Stimulated activated CD4-positive, alpha-beta T cell treated with anti-CD3 and anti-CD28 coated beads, Interleukin-4, amount 100 ng/mL, for 1 hour (primary cell): ENCODE measurements at places on chromosomes 3 and 15.

DNA sequence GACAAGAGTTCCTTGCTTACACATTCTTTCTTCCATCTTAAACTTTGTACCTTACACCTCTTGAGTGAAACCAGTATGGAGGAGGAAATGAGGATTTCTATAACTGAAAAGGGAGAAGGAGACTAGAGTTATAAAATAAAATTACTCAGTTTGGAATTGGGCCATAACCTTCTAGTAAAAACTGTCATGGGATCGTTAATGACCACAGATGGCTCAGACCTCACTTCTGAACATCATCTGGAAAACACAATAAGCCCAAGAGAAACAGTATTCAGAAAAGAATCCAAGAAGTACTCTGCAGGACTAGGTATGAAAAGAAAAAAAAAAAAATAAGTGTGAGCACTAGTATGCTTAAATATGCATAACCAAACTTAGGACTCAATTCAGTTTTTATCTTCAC is 12.1 kb downstream of the GAP43 start:
- no peak for DNase-seq

DNA sequence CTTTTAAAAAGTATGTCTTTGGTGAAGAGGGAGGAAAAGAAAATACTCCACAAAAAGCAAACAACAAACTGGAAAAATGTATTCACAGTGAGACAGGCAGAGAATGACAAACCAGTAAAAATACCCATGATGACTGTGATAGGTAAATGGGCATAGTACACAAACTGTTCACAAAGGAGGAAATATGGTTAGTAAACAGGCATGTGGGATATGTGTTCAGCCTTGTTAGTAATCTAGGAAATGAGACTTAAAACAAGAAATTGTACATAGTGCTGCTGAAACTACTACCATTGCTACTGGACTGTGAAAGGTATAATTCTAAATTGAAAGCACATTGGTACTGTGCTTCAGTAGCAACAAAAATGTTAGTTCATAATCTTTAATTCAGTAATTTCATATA is 50.1 kb downstream of the UBE2E2 start:
- DNase-seq = no peak

- peak; percentile 60 for DNase-seq
Observed at GRCh38 chr3:42190701-42191442, 75.1 kb downstream of the CCK start.

- no peak for DNase-seq
Observed at GRCh38 chr3:101458387-101458786, 54.6 kb downstream of the SENP7 start.

DNA sequence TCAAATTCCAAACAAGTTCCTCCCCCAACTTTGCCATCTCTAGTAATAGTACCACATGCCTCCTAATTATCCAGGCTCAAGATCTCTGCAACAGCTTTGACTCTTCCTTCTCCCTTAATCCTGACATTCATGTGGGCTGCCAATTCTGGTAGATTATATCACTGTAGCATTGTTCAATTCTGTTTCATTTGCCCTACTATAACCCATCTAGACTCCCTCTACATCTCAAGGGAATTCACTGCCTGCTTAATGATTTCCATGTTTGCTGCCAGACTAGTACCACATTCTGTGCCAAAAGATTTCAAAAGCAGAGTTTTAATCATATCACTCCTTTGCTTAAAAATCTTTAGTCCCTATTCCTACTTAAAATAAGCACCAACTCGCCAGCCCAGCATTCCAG is 34.6 kb upstream of the PPIB start:
- no peak for DNase-seq

DNA sequence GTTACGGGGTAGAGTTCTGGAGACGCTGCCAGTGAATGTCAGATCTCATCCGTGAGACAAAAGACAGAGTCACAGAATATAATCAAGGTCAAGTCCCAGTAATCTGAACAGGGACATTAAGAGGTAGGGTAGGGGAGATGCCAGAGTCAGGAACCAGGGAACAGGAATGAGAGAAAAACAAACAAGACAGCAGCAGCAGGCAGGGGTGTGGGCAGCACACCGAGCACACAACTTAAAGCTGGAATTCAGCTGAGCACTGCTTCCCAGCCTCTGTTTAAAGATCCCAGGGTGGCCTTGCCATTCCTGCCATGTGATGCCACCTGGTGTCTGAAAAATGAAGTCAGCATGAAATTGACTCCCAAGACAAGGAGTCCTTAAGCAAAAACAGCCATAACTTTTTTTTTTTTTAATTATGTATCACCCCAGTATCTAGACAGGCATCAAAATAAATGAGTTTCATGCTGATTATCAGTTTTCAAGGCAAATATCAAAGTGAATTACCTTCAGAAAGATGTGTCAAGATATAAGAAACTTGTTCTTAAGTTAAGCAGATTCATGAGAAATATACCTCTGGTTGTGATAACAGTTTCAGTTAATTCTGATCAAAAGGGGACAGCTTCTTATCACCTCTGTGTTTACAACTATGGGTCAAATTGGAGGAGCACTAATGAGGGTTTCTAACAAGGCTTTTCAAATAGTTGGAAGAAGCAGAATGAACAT is 203.7 kb downstream of the SLC9A9 start:
- no peak for DNase-seq

DNA sequence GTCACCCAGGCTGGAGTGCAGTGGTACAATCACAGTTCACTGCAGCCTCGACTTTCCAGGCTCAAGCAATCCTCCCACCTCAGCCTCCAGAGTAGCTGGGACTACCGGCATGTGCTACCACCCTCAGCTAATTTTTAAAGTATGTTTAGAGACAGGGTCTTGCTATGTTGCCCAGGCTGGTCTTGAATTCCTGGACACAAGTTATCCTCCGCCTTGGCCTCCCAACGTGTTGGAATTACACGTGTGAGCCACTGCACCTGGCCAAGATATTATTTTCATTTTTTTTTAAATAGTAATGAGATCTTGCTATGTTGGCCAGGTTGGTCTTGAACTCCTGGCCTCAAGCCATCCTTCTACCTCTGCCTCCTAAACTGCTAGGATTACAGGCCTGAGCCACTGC is 4.4 kb upstream of the MPI start:
- DNase-seq = no peak

GRCh38 chr3:172034786-172035685 is 4.3 kb upstream of the FNDC3B start:
- no peak for DNase-seq

- DNase-seq = no peak
Observed at GRCh38 chr3:106172101-106172500, 303.3 kb upstream of the CBLB start.

GRCh38 chr3:38454884-38455638 is 1.4 kb downstream of the ACVR2B start:
- peak; percentile 49 for DNase-seq

- DNase-seq = no peak
Observed at GRCh38 chr3:194711913-194712312, 26.2 kb downstream of the FAM43A start.

GRCh38 chr3:16396202-16396601 is 117.3 kb downstream of the RFTN1 start:
- no peak for DNase-seq

GRCh38 chr15:70505936-70506912 is 257.1 kb downstream of the UACA start:
- DNase-seq = no peak

- peak; percentile 78 for DNase-seq
Observed at GRCh38 chr3:39150803-39151631, 2.4 kb downstream of the CSRNP1 start.

DNA sequence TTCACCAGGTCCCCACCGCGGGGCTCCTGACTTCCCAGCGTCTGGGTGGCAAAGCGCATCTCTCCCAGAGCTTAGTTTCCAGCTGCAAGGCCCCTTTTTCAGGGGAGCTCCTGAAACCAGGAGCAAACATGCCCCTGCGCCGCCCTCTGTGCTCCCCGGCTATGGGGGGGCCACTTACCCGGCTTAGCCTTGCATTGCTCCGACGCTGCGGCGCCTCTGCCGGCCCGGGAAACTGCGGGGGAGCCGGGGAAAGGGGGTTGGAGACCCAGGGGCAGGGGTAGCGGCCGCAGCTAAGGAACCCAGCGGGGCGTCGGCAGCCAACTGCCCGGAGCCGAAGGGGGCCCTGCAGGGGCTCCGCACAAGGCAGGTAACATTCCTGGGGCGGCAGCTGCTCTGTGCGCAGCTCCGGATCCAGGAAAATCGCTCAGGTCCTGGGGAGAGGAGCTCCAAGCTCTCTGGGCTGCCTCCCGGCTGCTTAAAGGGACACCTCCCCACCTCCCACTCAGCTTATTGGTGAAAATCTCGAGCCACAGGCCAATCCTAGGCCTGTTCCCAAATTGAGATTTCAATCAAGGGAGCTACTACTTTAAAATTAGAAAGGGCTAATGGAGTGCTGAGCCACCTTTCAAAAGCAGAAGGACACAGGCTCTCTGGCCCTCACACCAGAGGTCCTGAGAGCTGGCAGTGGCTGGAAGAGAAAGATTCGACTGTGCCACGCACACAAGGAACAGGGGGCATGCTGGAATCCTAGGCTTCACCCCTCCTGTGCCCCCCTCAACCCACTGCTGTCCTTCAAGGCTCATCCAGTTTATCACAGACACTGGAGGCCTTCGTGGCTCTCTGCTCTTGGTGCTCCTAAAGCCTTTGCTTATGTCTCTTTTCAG is 42.7 kb upstream of the PRICKLE2 start:
- DNase-seq = no peak

- DNase-seq = no peak
Observed at GRCh38 chr3:175015056-175015635, 156.0 kb downstream of the NAALADL2 start.

DNA sequence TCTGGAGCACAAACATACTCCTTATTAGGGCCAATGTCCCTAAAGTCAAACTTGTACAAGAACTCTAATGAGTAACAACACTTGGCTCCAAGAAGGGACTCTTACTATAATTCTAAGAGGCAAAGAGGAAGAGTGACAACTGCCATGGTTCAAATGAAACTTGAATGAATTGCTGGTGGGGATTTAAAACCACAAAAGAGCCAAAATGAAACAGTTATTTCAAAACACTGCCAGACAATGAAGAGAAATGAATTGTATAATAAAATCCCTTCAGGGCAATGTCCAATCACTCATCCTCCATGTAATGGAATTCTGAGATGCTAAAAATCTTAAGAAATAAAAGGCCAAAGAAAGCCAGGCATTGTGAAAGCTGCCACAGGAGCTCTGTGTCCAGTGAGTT is 14.2 kb downstream of the THRB start:
- DNase-seq = no peak

GRCh38 chr3:143596957-143597642 is 251.2 kb downstream of the SLC9A9 start:
- no peak for DNase-seq

DNA sequence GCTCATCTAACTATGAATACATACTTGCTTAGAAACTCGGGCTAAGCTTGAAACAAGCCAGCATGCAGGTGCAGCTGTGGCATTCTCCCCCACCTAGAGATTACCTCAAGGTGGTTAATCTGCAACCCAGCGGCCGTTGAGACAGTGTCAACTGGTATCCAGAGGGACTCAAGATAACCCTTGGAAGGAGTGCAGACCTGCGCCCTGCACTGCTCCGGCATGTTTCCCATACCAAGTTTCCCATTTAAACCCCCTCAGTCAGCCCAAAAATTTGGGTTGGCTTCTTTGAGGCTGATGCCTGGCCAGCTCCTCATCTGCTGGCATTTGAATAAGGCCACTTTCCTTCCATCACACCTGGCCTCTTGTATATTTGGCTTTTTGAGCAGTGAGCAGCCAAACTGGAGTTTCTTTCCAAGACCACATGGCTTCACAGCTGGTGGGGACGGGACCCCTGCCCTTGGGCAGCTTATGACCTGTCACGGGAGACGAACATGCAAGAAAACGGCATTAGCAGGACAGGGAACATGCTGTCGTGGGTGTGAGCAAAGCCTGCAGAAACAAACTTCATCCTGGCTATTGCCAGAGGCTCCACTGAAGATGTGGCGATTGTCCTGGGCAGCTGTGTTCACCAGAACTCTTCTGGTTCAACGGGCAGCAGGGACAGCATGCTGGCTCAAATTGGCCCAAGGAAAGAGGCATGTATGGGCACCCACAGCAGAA is 98.2 kb downstream of the PLXNA1 start:
- DNase-seq = no peak

DNA sequence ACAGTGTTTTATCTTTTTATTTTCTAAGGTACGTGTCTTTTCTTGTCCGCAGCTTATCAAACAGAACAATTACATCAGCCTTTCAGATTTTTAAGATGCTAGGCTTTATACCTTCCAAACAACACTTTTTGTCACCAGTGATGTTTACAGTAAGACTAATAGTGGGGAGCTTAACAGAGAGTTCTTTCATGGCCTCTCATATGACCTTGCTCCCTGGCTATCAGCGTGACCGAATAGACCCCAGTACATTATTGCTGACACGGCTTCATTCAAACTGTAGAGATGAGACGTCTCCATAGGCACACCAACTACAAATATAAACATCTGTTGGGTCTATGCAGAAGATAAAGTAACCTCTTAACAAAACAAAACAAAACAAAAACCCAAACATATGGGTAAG is 477.6 kb upstream of the KCNMB2 start:
- no peak for DNase-seq

GRCh38 chr3:110773413-110773954 is 298.1 kb upstream of the NECTIN3 start:
- DNase-seq = no peak

- DNase-seq = no peak
Observed at GRCh38 chr3:52431459-52432223, 13.3 kb downstream of the SEMA3G start.

DNA sequence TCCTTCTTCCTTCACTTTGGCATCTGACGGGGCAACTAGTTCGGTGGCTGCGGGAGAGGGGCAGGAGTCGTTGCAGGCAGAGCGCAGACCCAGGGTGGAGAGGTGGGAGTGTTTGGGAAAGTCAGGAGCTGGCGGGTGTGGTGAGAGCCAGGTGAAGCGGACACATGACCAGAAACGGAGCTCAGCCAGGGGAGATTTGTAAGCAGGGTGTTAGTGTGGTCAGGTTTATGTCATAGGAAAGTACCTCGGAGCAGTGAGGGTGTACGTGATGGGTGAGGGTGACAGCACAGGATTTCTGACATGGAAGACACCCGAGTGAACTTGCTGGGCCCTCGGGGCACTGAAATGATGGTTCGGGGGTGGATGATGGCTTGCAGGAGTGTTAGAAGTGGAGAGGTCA is 247.4 kb upstream of the TPM1 start:
- DNase-seq = no peak

DNA sequence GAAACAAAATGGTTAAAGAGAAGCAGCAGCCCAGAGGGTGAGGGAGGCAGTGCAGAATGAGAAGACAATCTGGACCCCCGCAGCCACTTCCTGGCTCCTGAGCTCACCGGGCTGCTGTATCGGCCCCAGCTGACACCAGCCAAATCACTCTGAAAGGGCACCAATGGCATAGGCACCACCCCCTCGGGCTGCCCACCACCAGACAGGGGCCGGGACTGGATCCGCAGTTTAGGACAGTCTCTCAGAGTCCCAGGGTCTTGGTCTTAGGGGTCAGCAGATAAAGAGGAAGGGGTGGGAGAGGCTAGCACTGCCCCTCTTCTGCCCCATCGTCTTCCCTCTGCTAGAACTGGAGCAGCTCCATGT is 17.9 kb upstream of the EHD4 start:
- no peak for DNase-seq

DNA sequence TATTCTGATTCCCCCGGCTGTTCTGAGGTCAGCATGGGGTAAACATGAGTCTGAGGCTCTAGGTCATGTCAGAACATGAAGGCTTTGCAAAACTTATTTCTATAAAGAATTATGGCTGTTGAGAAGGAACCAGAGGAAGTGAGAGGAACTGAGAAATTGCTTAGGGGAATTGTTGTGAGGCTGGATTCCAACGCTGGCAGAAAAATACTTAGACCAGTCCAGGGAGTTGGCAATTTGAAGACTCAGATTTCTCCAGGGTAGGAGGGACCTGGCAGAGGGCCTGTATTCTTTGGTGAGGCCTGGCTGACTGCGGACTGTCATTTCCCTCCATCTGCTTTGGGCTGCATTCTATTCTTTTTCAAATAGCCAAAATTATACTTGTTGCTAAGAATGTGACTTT is 155.5 kb downstream of the PLD1 start:
- no peak for DNase-seq
